Cortex of kidney (tissue), 1 donor: ENCODE measurements at places on chromosomes 7 and 10.

DNA sequence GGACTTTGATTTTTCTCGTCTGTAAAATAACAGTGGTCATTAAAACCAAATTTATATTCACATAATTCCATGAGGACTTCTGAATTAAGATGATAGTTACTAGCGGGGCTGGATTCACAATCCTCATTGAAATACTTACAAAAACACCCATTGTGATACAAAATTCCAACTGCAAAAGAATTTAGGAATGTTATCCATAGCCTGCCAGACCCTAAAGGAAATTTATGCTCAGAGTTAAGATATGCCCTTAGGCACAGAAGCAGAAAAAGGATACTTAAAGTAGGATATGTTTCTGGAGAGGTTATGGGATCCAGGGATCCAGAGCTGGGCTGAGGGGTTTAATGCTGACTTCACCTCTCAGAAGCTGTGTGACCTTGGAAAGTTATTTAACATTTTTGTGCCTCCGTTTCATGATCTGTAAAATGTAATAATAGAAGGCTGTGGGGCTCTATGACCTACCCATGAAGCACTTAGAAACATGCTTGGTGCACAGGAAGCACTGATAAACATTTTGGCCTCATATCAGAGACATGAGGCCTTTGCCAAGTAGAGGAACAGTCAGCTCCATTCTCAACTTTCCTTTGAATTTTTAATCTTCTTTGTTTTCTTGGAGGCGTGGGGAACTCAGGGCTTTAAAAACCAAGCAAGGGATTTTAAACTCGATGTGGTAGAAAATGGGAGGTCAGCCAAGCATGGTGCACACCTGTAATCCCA is 744.7 kb downstream of the KCNMA1 start:
- no peak for DNase-seq

GRCh38 chr7:43758822-43759683 is 573 bp downstream of the BLVRA start:
- DNase-seq = no peak

- no peak for DNase-seq
These were observed 24.1 kb upstream of the BHLHA15 start for GRCh38 chr7:98187138-98187502.

DNA sequence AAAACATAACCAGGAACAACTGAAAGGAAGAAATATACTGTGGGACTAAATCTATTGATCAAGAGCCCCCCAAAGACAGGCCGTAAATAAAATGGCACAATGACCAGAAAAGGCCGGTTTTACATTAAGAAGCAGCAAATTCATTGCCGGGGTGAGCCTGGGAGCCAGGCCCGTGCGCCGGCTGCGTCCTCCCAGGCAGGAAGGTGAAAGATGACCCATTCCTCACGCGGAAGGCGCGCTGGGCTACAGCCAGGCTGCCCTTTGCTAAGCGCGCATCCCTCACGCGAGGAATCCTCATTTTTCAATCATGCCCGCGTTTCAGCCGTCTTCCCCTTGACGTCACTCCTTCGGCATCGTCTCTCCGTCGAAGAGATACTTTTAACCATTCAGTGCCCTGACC is 47.6 kb upstream of the MGMT start:
- DNase-seq = no peak

GRCh38 chr10:124696446-124697392 is 47.5 kb downstream of the FAM53B start:
- no peak for DNase-seq

DNA sequence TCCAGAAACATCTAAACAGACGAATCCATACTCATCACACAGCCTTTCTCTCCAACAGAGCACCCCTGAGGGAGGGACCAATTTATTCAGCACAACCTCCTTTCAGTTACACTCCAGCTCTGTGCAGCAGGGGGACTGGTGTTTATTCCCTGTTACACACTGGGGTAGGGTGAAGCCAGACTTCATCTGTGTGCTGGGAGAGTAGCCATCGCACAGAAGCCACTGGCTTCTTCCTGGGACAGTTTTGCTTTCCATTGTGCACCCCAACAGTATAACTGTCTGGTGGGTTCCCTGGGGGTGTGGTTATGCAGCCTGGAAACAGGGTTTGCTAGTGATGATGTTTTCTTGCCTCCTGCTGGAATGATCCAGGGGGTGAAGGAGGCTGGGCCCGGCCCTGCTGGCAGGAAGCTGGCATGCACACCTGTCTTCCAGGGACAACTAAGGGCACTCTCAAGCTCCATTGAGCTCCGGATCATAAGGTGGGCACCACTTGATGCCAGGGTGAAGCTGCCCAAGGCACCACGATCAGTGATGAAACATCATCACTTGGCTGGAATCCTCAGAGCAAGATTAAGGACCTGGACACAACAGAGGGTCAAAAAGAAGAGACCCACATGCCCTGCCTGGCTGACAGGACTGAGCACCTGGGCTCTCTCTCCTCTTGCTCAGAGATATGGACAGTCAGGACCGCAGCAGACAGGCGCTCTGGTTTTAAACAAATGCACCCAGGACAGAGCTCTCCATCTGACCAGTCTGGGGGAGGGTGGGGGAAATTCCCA is 293.2 kb downstream of the GRID1 start:
- no peak for DNase-seq

DNA sequence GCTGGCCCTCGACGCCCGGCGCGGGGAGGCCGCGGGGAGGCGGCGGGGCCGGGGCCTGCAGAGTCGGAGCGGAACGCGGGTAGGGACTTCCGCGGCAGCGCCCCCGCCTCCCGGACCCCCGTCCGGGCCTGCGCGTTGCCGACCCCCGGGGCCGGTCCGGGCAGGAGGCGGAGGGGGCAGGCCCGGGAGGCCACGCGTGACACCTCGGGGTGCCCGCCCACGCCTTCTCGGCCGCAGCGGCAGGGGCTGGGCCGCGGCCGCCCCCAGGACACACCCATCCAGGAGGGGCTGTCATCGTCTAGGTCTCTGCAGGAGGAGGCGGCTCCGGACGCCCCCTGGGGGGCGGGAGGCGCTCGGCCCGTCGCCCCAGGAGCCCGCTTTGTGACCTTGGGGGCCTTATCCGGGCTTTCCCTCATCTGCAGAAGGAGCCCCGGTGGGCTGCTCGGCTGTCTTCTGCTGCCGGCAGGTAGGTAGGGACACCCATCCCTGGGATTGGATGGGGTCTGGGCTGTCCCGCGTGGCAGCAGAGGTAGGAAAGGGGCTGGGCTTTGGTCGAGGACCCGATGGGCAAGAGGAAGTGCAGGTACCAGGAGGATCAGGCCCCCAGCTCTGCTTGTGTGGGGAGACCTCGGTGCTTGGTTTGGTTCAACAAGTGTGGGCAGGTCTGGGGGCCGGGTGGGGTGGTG is 569 bp downstream of the ZNF316 start:
- DNase-seq = no peak

DNA sequence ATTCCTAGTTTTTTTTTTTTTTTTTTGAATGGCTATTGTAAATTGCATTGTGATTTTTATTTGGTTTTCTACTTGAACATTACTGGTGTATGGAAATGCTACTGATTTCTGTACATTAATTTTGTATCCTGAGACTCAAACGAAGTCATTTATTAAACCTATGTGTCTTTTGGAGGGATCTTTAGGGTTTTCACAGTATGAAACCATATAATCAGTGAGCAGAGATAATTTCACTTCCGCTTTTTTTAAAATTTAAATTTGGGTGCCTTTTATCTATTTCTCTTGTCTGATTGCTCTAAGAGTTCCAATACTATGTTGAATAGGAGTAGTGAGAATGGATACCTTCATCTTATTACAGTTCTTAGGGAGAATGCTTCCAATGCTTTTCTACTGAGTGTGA is 102.7 kb downstream of the ZWINT start:
- DNase-seq = no peak

GRCh38 chr10:33350041-33350440 is 15.6 kb upstream of the NRP1 start:
- DNase-seq = no peak

DNA sequence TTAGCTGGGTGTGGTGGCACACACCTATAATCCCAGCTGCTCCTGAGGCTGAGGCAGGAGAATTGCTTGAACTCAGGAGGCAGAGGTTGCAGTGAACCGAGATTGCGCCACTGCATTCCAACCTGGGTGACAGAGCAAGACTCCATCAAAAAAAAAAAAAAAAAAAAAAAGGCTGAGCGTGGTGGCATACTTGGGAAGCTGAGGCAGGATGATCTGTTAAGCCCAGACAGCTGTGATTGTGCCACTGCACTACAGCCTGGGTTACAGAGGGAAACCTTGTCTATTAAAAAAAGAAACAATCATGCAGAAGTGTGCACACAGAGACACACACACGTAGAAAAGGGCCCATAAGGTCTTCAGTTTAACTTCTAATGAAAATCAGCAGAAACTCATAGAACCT is 150.6 kb downstream of the TPST1 start:
- DNase-seq = no peak

GRCh38 chr7:121459148-121459547 is 63.0 kb upstream of the FAM3C start:
- DNase-seq = no peak

- no peak for DNase-seq
These were observed 6.4 kb upstream of the RPP30 start for GRCh38 chr10:90865401-90865800.

GRCh38 chr10:36209480-36209879 is 567.4 kb upstream of the FZD8 start:
- no peak for DNase-seq

- DNase-seq = no peak
These were observed 73.3 kb upstream of the CPXM2 start for GRCh38 chr10:123964953-123965352.

DNA sequence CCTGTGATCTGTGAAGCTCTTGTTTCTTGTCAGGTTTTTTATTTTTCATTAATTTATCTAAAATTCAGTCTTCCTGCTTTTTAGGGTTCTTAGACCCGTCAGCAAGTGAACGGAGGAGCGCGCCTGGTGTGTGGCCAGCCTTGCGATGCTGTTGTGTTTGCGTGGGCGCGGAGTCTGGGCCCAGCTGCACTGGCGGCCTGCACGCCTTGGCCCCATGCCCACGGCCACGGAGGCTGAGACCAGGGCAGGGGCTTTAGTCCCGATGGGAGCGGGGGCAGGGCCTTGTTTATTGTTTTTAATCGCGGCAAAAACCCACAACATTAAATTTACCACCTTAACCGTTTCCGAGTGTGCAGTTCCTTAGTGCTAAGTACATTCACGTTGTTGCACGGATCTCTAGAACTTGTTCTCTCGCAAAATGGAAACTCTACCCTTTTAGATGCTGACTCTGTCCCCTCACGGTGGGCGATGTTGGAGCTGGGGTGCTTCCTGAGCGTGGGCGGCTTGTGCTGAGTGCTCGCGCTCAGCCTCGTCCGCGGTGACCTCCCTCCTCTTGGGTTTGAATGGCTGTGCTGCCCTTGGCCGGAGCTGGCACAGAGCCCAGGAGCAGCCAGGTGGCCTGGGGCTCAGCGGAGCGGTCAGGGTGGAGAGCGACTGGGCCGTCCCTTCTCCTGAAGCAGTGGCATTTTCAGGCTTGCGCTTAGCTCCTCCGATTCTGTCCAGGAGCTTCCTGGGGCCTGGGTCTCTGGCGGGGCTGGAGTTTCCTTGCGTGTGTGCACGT is 69.1 kb downstream of the INPP5A start:
- no peak for DNase-seq

DNA sequence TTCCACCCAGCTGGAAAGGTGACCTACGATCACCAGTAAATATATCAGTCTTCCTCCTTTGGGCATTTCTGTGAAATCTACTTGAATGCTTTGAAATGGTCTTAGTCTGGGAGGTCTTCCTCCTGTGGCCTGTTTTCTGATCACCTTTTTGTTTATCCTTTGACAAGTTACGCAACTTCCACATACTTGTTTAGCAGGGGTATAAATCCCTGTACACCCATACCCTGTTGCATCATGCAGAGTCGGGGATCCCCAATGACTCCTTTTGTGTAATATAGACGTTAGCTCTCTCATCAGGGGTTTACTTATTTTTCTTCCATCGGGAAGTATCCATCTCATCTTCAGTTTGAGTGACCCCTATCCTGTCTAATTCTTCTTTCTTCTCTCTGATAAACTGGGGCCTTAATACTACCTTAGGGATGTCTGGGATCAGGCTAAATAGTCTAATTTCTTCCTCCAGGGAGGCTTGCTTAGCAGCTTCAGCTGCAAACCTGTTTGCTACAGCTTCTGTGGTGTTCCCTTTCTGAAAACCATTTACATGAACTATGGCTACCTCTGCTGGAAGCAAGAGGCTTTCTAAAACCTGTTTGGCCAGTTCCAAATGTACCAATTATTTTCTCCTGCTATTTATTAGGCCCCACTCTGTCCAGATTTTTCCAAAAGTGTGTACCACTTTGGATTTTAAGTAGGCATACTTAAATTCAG is 25.8 kb downstream of the MAPK8 start:
- no peak for DNase-seq

DNA sequence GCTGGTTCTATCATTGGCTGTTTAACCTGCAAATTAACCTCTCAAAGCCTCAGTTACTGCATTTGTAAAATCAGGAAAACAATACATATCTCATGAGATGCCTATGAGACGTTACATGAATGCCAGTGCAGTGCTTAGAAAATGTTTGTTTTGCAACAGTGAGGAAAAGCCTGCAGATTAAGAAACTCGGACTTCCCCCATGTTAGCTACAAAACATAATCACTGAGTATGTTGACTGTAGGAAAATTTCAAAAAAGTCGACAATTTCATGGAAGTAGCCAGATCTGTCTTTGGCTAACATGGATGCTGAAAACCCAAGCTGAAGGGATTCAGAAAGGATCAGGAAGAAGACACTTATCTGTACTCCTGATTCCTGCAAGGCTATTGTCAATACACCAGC is 121.4 kb downstream of the TRIL start:
- no peak for DNase-seq

GRCh38 chr7:151416941-151417315 is 7.1 kb upstream of the WDR86 start:
- DNase-seq = no peak

GRCh38 chr10:88620441-88620840 is 33.9 kb downstream of the LIPJ start:
- no peak for DNase-seq

GRCh38 chr7:117381362-117381761 is 45.9 kb downstream of the ASZ1 start:
- no peak for DNase-seq

DNA sequence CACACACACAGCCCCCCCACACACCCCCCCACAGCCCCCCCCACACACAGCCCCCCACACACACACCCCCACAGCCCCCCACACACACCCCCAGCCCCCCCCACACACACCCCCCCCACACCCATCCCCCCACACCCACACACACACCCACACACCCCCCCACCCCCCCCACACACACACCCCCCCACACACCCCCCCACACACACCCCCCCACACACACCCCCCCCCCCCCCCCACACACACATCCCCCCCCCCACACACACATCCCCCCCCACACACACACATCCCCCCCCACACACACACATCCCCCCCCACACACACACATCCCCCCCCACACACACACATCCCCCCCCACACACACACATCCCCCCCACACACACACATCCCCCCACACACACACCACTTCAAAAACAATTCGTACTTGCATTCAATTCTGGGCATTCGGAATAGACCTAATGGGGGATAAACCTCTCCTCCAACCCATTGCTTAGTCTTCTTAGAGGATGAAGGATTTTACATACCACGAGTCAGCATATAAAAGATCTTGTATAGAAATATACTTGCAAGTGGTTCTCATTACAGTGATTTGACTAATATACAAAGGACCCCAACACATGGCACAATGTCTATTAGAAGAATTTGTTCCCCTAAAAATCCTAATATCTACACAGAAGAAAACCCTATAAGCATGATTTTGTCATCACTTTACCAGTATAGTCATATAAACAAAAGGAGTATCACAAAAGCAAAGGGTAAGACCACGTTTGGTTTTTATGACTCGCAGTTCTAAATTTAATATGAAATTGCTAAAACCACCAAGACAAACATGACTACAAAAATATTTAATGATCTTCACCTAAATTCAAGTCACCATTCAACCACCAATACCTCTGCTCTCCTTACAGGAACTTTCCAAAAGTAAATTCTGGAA is 80.9 kb downstream of the DIP2C start:
- no peak for DNase-seq
